Stomach (tissue), 19 donors: ENCODE measurements at places on chromosomes 11 and 22.

GRCh38 chr11:30489511-30489910 is 96.6 kb downstream of the MPPED2 start:
- DNase-seq, result no peak

DNA sequence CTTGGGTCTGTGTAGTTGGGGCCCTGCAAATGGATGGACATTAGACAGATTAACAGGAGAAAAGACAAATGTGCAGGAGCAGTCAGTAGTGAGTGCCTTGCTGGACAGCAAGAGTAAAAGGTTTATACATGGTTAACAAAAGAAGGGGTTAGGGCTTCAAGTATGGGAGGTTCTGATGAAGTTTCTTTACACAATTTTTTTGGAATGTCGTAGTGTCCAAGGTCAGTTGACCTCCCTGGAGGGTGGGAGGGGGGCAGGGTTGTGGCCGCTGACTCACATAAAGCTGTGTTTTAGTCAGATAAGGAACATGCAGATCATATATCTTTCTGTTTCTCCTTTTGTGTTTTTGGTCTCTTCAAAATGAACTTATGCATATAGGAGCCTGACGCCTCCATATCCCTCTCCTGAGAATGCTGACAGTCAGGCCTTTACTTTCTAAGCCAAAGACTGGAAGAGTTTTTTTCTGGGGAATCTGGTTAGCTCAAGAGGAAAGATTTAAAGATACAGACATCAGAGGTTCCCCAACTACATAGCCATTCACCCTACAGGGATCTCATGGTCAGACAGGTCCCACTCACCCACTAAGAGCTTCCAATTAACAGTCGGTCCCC is 134.3 kb downstream of the NECTIN1 start:
- no peak for DNase-seq

- no peak for DNase-seq
Measured at GRCh38 chr11:72930008-72930407, 115.8 kb downstream of the ATG16L2 start.

DNA sequence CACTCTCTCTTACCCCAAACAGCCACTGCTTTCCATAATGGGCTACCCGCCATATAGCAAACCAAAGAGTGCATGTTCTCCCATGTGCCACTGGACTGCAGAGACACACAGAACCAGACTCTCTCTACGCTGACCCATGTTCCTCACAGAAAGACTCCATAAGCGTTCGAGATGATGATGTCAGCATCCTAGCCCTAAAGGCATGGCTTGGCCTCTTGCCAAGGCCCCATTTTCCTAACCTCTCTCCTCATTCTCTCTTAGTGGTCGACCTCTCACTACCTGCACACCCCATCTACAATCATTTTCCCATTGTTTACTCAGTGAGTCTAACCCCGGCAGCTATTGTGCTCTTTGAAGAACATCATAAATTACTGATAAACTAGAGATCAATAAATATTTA is 4.9 kb downstream of the NDUFC2 start:
- no peak for DNase-seq

GRCh38 chr11:43298397-43298796 is 13.4 kb upstream of the API5 start:
- DNase-seq, result no peak

DNA sequence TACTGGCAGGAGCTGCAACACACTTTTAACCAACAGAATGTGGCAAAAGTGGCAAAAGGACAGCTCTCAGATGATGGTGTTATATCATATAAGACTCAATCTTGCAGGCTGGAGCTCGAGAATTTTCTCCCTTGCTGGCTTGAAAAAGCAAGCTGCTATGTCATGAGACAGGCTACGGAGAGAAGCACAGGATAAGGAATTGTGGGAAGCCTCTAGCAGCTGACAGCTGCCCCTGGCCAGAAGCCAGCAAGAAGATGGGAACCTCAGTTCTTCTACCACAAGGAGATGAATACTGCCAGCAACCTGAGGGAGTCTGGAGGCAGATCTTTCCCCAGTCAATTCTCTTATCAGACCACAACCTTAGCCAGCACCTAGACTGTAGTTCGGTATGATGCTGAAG is 24.6 kb downstream of the FXYD6 start:
- DNase-seq, result peak; percentile 47

GRCh38 chr11:7246179-7246578 is 5.5 kb upstream of the SYT9 start:
- DNase-seq, result no peak

- no peak for DNase-seq
Measured at GRCh38 chr11:117107701-117108590, 9.7 kb upstream of the SIK3 start.
